Effector CD4-positive, alpha-beta T cell (primary cell): ENCODE measurements at places on chromosomes 3 and 15.

GRCh38 chr15:90901175-90902039, 1.7 kb upstream of the MAN2A2 start:
- DNase-seq, result no peak

GRCh38 chr15:83208367-83208661, 691 bp upstream of the HDGFL3 start:
- no peak for DNase-seq

- peak; percentile 98 for DNase-seq
Observed at GRCh38 chr3:48439820-48440589, at the start of the genes CCDC51 and TMA7. Gene CCDC51 (minus strand): TSS chr3:48440119. CDS start chr3:48435128, 4,991 bp downstream. Gene TMA7 (plus strand): TSS chr3:48440257. CDS start chr3:48440297, 40 bp downstream.

DNA sequence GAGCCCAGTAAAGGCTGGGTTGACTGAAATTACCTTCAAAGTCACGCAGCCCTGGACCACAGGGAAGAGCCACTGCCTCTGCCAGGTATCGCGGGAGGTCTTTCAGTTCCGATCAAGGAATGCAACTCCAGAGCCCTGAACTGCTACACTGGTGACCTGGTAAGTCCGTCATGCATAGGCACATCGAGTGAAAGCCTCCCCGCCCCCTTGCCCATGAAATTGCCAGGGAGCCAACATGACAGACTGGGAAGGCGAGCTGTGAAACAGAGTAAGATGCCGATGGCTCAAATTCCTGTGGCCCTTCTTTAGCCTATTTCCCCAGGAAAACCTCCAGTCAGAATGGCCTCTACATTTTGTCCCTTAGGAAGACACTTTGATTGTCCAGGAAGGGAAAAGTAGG, 2.3 kb upstream of the GP5 start:
- DNase-seq, result no peak

- no peak for DNase-seq
Observed at GRCh38 chr15:75064846-75065245, 41.5 kb downstream of the PPCDC start.

DNA sequence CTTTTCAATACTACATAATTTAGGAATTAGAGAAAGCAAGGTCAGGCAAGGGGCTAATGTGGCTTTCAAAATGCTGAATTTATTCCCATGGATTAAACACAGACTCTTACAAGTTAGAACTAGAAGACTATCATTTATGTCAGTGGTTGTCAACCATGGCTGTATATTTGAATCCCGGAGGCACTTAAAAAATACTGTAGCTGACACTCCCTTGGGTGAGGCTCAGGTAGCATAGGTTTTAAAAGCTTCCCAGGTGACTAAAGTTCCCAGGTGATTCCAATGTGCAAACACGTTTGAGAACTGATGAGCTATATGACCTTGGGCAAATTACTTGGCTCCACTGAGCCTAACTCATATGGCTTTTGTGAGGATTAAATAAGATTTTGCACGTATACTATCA, 29.6 kb downstream of the AAGAB start:
- DNase-seq, result no peak

GRCh38 chr3:50603261-50604109, 8.1 kb downstream of the CISH start:
- no peak for DNase-seq

DNA sequence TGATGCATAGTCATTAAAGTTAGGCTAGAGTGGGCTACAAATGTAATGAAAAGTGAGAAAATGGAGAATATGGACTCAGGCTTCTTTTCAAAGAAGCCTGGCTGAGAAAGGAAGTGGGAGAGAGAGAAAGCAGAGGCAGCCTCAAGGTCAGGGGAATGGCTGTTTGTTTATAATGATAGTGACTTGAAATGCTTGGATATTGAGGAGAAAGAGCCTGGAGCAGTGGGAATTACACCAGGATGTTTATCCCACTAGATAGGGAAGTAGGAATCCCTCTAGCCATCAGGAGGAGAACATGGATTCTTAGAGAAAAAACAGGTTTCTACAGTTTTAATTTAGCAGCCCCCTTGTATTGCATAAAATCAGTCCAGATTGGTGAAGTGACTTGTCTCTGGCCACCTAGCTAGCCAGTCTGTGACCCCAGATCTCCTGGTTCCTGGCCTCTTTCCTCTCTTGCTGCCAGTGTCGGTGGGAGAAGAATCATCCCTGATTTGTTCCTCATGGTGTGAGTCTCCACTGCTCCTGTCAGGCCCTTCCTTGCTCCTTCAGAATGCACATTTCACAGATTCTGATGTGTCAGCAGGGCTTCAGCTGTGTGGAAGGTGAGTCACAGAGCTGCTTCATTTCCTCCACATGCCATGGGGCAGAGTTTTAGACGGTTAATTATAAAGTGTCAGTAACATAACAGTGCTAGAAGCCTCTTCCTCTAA, 32.9 kb downstream of the SEMA6D start:
- no peak for DNase-seq

DNA sequence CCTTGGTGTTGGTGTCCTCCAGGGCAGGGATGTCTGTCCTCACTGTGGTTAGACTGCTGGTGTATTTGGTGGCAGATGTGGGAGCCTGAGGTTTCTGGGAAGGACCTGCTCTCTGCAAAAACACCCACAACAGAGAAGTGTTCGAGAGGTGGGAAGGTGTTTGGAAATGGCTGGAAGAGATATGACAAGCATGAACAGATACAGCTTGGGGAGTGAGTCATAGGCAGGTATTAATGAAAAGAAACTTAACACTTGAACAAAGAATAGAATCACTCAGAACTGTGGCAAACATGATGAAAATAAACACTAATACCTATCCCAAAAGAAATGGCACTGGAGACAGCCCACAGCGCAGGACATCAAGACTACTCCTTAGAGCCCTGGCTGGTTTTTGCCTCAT, 192.4 kb upstream of the RORA start:
- DNase-seq, result no peak

DNA sequence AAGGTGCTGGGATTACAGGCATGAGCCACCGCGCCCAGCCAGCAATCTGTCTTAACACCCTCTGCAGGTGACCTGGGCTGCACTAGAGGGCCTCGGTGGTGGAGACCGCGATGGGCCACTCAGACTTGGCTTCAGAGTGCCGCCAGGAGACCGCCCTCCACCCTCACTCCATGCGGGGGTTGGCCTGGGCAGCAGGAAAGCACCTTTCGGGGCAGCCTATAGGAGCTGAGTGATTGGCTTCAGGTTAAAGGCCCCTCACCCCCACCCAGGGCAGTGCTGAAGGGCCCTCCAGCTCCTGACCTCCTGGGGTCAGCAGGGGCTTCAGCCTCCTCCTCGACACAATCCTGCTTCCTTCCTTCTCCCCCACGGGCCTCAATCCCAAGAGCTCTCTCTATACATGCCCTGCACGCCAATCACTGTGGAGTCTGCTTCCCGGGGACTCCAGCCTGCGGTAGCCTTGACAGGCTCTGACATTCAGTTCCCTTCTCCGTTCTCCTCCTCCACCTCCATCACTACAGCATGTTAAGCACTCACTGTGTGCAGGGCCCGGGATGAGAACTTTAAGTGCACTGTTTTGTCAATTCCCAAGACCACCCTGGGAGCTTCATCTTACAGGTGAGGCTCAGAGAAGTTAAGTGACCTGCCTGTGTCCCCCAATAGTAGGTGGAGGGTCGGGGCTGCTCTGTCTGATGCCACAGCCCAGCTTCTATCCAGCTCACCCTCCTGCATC, 225.3 kb downstream of the XXYLT1 start:
- no peak for DNase-seq

- no peak for DNase-seq
Observed at GRCh38 chr3:10204921-10205320, 40.2 kb downstream of the IRAK2 start.

DNA sequence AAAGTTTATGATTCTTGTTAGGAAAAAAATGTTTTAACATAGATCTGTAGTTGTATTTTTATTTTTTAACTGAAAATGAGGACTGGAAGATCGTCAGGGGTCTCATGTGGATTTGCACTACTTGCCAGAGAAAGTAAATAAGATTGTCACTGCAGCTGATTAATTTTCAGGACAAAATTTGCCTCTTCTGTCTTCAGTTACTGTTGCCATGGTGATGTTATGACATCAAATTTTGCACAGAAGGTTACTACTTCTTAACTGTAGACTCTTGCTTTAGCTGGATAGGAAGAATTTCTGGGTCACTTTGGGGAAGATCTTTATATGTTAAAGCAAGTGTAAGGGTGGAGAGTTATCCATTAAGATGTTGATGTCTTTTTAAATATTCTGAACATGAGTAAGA, 82.2 kb upstream of the WDR72 start:
- DNase-seq, result no peak

GRCh38 chr3:60854791-60855190, 396.5 kb downstream of the FHIT start:
- no peak for DNase-seq

GRCh38 chr3:71681224-71681668, 44.0 kb downstream of the EIF4E3 start:
- DNase-seq, result no peak

DNA sequence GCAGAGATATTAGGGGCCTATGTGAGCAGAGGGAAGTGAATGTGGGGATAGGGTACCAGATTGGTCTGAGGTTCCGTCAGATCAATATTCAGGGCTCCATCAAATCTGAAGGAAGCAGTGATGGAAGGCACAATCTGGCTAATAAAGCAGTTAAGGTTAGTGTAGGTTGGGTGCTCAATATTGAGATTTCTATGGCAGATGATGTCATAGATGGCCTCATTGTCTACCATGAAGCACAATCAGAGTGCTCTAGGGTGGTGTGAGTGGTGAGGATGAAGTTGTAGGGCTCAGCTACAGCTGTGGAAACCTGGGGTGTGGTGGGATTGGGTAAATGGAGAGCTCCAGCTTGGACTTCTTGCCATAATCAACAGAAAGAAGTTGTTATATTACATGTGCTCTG, 58.2 kb downstream of the NR2F2 start:
- no peak for DNase-seq

GRCh38 chr15:39834256-39834655, 51.6 kb upstream of the FSIP1 start:
- DNase-seq, result no peak

DNA sequence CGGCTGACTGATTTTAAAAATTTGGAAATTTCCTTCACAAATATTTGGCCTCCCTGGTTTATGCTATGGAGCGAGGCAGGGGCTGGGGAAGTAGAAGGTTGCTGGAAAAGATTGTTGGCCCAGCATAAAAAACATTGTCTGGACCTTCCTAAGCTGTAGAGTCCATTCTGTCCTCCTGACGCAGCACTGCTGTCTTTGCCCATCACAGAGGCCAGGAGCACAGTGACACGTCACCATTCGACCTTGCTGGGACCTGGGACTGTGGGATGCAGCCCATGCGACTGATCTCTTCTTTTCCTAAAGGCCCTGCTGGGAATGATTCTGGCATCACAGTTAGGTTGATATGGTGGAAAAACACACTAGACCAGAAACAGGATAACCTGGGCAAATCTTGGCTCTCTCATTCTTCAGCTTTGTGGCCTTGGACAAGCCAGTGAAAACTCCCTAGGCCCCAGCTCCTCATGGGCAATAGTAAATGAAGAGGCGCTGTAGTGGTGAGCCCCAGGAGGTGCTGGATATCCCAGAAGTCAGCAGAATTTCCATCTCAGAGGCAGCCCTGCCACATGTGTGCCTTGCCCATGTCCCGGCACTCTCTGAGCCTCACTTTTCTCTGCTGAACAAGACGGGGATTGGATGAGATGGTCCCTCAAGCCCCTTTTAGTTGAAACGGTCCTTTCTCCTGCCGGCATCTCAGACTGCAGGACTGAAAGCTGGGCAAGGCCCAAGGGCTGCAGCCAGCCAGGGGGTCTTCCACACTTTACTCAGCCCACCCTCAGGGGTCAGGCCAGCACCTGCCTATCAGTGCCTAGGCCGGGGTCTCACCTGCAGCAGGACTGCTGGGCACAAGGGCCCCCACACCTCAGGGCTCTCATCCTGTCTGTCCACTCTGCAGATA, 69.6 kb downstream of the SENP2 start:
- no peak for DNase-seq

DNA sequence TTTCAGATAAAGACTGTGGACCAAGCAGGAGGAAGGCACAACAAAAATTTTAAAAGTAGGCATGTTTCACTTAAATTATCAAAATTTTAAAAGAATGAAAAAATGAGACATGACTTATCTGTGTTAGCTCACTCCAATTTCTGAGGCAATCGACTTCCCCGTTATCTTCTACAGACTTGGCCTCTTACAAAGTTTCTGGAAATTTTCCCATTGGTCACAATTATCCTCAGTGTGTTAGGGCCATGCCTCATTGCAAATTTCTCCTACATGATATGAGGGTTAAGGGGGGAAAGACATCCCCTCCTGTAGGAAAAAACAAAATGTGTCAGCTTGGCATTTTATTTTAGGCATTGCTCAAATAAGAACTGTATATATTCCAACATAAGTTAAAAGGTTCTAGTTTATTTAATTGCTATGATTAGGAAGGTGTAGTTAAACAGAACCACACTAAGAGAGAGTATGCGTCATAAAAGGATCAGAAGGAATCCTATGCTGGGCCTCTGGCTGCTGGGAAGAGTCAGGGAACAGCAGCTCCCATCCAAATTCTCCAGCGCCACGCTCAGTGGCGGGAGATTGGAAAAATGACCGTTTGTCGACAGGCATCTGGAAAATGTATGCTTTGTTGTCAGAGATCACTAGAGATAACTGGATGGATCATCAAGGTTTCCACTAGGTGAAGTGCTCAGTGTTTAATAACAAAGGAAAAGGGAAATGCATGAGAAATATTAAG, 463.6 kb upstream of the NR2F2 start:
- no peak for DNase-seq

DNA sequence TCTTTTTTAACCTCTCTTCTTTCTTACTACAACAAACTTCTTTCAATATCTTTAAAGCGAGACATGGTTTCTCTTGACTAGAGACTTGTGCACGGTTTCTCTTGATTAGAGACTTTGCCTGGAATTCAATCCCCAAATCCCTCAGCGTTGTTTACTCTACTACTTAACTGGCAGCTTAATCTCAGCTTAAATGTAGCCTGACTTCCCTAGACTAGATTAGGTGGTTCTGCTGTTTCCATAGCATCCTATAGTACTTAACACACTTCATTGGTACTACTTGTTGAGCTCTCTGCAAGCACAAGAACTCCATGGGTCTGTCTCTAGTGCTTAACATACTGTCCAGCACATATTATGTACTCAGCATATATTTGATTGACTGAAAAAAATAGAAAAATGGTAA, 168.2 kb upstream of the GPR149 start:
- DNase-seq, result no peak

- no peak for DNase-seq
Observed at GRCh38 chr3:150720444-150720843, 16.7 kb upstream of the ERICH6 start.

GRCh38 chr3:108897883-108898282, 55.8 kb downstream of the GUCA1C start:
- no peak for DNase-seq

GRCh38 chr3:64088408-64089205, 65.3 kb upstream of the PSMD6 start:
- DNase-seq, result no peak

DNA sequence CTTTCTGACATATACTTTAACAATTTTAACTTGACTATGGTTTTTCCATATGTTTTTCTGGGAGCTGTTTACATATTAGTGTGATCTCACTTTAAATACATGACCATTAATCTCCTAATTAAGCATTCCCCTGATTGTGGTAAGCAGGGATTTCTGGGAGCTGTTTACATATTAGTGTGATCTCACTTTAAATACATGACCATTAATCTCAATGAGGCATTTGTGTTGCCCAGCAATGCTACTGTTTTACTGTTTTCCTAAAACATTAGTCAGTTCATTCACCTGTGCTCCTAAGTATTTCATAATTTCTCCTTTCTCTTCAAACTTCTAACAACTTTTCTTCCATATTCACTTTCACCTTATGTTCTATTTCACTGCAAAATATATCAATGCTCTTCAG, 3.6 kb upstream of the GRAMD1C start:
- DNase-seq, result no peak

GRCh38 chr3:42688016-42688415, 2.7 kb downstream of the KLHL40 start:
- DNase-seq, result no peak
